ENCODE measurements at places on chromosomes 5 and 9. TPM values are rescaled to one million over a fixed set of nuclear protein-coding genes. Genes with fewer than 3 reads are reported as not detected.
A peak's percentile ranks its signal among the peaks of the same experiment; 100 is the strongest.

GRCh38 chr5:134410822-134411221 lies 859 bp downstream of the CDKN2AIPNL start:
- H3K4me3 ChIP-seq: peak overlapping the region; percentile 99
- peaks cover 19% of the 10 kb centered on the region for H3K36me3 ChIP-seq
- peak overlapping the region; percentile 31 for H3K27ac ChIP-seq
- no peaks in the 10 kb centered on the region for H3K27me3 ChIP-seq
- H3K4me1 ChIP-seq: peaks cover 39% of the 10 kb centered on the region
- no peak for DNase-seq

DNA sequence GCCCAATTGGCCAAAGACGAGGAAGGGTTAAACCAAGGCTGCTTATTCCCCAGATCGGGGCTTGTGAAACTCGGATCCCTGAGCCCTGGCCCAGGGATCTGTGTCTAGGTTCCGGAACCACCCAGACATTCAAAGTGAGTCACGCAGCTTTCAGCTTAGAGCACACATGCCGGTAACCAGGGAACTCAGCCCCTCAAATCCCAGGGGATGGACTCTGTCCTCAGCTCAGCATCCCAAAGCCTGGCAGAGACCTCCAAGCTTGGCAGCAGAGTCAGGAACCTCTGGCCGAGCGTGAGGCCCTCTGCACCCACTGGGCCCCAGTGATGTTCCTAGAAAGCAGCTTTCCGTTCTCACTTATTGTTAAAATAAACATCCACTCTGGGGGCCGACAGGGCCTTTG lies 5.1 kb downstream of the PNPLA7 start:
- no peaks in the 10 kb centered on the region for H3K4me1 ChIP-seq
- peaks cover 1% of the 10 kb centered on the region for H3K36me3 ChIP-seq
- no peaks in the 10 kb centered on the region for H3K27me3 ChIP-seq
- H3K27ac ChIP-seq: no peak overlapping the region
- H3K4me3 ChIP-seq: no peak overlapping the region

The GHR gene
- 0.45 TPM for total RNA-seq

GRCh38 chr5:24789611-24790351 lies 145.0 kb upstream of the CDH10 start:
- no peak overlapping the region for H3K27ac ChIP-seq
- H3K4me3 ChIP-seq: no peak overlapping the region
- no peak for DNase-seq
- no peaks in the 10 kb centered on the region for H3K4me1 ChIP-seq
- no peaks in the 10 kb centered on the region for H3K27me3 ChIP-seq

GRCh38 chr9:136013116-136013515 lies 51.9 kb upstream of the UBAC1 start:
- no peak overlapping the region for H3K4me3 ChIP-seq
- no peak overlapping the region for H3K27ac ChIP-seq
- no peaks in the 10 kb centered on the region for H3K27me3 ChIP-seq
- no peak for DNase-seq
- no peaks in the 10 kb centered on the region for H3K4me1 ChIP-seq

- H3K36me3 ChIP-seq: no peaks in the 10 kb centered on the region
- H3K4me1 ChIP-seq: no peaks in the 10 kb centered on the region
- DNase-seq: no peak
- H3K27ac ChIP-seq: no peak overlapping the region
These were observed 1.2 kb downstream of the DIPK1B start for GRCh38 chr9:136713550-136713949.

The SGCD gene
- not detected for total RNA-seq

All from Calu3 (cell line).